RPMI7951 (cell line): ENCODE measurements at places on chromosomes 3 and 15. TPM values are rescaled to one million over a fixed set of nuclear protein-coding genes. Genes with fewer than 3 reads are reported as not detected.

Gene FBXO40
- total RNA-seq, result under 0.01 TPM in 2 replicates

Gene USP13
- total RNA-seq, result 13.8 and 16.2 TPM in 2 replicates

Gene IQCF5
- total RNA-seq, result not detected in 2 replicates

- DNase-seq, result no peak
Measured at GRCh38 chr15:78179286-78179840, 30.2 kb downstream of the IDH3A start.
